ENCODE measurements at places on chromosomes 3 and 15. TPM values are rescaled to one million over a fixed set of nuclear protein-coding genes. Genes with fewer than 3 reads are reported as not detected.

DNA sequence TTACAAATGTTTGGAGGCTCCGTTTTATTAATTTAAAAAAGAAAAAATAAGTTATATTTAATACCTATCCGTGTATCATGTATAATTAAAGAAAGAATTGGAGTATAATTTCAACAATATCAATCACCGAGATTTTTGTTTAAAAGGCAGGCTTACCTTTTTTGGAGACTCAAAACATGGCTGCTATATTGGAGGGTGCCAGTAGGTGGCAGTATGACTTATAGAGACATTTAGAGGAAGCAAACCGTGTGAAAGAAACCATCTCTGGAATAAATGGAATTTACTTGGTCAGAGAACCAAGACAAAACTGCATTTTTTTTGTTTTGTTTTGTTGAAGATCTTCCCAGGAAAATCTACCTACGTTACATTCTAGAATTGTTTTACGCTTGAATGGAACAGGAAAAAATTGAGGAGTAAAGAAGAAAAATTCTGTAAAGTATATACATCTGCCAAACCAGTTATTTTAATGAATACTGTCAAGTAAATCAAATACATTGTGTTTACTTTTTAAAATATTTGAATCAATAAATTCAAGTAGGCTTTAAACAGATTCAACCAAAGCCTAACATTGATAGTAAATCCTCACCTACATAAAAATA lies 802.6 kb upstream of the ALCAM start:
- no peaks in the 10 kb centered on the region for H3K36me3 ChIP-seq
- DNase-seq = no peak
- H3K27ac ChIP-seq = no peak overlapping the region
- H3K27me3 ChIP-seq = no peaks in the 10 kb centered on the region
- no peak overlapping the region for H3K4me3 ChIP-seq

HIGD2B gene
- polyA plus RNA-seq = not detected

SUCNR1 gene
- 0.69 TPM for polyA plus RNA-seq

DNA sequence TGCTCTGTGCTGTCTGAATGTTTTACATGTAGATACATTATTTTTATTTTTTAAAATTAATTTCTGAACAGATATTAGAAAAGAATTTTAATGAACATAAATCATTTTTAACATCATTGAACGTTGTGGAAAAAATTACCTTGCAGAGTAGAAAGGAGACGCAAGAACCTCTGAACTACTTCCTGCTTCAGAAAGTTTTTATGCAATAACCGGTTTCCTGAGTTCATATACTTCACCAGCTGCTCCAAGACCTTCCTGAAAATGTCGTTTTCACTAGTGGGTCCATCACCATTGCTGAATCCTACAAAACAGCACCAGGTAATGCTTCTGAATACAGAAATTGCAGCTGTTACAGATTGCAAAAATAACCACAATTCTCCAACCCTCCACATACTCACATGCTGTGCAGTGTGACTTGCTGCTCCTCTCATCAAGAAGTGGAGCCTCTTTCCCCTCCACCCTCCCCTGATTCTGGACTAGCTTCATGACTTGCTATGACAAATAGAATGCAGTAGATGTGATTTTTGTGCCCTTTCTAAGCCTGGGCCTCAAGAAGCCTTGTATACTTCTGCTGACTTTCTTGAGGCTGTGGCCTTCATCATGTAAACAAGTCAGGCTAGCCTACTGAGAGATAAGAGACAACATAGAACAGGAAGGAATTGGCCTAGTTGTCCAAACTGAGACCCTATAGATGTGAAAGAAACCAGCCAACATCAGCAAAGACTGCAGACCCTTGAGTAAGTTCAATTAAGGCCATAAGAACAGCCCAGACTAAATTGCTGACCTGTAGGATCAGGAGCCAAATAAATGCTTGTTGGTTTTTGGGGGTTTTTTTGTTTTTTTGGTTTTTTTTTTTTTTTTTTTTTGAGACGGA lies 80.4 kb downstream of the TRANK1 start:
- H3K27ac ChIP-seq = no peak overlapping the region
- no peak for DNase-seq
- H3K4me3 ChIP-seq = no peak overlapping the region
- no peaks in the 10 kb centered on the region for H3K27me3 ChIP-seq

HHLA2 gene
- 121 TPM for polyA plus RNA-seq

GREM1 gene
- polyA plus RNA-seq = 26.2 TPM

Data from large intestine (tissue), 12 donors.